ENCODE measurements at places on chromosomes 11 and 22.
A peak's percentile ranks its signal among the peaks of the same experiment; 100 is the strongest.

- no peak for DNase-seq
Observed at GRCh38 chr22:46036558-46037408, 59.8 kb upstream of the WNT7B start.

DNA sequence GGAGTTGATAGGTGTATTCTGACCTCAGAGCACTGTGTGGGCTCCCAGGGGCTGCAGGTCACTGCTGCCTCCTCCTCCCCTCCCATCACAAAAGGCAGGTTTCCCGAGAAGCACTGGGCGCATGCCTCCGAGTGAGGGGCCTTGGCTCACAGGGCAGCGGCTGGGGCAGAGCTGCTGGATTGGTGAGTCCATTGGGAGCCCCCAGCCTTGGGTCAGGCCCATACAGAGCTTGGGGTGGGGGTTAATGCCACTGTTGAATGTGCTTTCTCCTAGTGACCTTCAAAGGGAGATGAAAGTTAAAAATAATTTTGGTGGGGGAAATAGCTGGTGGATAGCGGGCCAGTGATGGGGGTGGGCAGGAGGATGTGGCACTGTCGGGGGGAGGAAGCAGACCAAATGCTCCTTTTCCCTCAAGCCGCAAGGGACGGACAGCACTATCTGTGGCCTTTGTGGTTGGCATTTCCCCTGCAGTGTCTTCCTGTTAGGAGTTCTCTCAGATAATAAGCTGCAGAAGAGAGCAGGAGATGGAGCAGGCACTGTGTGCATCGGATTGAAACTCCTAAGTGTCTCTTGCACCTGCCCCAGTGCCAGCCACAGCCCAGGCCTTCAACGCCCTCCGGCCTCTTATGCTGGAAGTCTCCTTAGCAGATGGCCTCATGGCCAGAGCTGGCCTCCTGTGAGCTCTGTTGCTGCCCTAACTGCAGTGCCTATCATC lies 3.2 kb downstream of the TUBA8 start:
- DNase-seq = no peak

DNA sequence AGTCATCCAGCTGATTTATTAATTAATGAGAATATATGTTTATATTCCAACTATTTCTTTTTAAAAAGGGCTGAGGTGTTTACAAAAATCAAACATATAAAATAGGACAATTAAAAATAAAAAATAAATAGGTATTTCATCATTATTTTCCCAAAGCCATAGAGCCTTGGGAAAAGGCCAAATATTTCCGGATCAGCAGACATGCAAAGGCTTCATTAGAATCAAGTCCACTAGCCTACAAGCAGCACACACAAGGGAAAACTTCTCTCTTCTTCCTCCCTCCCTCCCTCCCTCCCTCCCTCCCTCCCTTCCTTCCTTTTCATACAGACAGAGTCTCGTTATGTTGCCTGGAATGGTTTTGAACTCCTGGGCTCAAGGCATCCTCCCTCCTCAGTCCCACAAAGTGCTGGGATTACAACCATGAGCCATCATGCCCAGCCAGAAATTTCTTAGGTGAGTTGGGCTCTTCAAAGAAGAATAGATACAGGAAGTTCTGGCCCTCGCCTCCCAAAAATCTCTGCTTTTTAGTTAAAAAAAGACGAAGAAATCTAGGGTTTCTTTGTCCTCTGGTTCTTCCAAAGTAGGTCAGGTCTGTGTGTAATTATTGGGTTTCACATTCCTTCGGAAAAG lies 121.2 kb downstream of the SIK3 start:
- DNase-seq = no peak

- no peak for DNase-seq
Observed at GRCh38 chr11:108085672-108086071, 35.7 kb upstream of the ACAT1 start.

DNA sequence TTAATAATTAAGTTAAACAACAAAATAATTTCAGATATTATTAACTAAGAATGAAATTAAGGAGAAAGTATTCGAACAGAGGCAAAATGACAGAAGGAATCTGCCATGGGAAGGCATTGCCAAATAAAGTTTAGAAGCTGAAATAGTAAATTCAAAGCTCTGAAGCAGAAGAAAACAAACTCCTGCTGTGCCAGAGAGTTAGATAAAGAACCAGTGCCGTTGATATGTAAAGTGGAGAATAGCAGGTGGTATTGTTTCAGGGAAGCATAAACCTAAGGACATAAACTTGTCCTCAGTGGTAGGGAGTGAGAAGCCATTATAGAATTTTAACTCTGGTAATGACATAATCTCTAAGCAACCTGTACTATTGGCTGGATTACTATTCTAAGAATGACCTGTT lies 2.7 kb upstream of the HBG2 start:
- no peak for DNase-seq

DNA sequence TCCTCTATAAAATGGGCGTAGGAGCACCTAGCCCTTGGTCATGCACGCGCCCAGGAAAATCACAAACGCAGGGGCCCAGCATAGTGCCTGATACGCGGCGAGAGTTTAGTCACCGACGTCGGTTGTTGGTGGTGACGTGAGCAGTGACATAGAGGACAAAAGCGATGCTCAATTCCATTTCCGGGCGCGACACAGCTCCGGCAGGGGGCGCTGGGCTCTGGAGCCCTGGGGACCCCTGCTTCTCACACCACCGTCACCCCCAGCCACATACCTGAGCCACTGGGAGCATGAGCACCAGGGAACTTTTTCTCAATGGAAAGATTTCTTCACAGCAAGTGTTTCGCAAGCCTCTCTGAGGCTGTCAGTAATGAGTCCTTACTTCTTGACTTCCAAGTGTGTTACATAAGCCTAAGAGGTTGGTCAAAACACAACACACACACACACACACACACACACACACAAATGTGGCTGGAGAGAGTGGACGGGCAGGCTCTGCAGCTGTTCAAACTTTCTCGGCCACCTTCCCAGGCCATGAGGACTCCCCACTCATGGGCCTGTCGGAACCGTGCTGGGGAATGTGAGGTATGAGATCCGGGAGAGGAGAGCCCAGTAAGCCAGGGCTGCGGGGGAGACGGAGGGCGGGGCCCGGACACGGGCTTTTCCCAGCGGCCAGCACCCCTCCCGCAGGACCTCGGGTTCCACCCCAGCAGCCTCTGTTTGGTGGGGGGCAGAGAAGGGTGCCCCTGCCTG lies 36.9 kb upstream of the LINC01488 start:
- peak; percentile 90 for DNase-seq

- no peak for DNase-seq
Observed at GRCh38 chr11:81772166-81772565, 961.5 kb downstream of the FAM181B start.

DNA sequence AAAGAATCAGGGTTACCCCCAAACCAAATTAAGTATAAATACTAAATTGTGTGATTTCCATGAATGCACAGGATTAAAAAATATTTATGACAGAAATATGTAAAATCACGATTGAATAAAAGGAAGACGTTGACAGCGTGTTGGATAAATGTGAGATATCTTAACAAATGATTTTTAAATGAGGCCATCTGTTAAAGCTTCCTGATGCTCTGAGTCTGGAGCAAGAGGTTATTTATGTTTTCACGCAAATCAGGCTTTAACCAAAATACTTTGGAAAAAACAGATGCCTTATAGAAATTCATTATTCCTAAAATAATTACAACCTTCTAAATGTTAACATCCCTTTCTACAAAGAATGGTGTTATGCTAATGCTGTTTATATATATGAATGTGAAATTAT lies 123.3 kb downstream of the PAX6 start:
- DNase-seq = no peak

DNA sequence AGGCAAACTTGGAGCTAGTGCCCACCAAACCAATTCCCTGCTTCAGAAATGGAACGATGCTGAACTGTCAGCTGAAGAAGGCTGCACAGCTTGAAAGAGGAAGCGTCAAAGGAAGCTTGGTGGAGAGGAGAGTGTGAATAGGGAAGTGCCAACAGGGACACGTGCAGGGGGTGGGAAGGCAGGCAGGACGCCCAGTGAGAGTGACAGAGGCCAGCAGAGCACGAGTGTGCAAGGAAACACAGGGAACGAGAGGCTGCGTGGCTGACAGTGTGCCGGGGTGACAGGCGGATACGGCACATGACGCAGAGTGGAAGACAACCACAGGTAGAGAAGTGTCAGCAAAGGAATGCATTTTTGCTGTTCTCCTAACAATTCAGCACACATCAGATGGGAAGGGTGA lies 196.4 kb downstream of the LARGE1 start:
- no peak for DNase-seq
